IMR-90 (cell line): ENCODE measurements at places on chromosomes 7 and 10.

DNA sequence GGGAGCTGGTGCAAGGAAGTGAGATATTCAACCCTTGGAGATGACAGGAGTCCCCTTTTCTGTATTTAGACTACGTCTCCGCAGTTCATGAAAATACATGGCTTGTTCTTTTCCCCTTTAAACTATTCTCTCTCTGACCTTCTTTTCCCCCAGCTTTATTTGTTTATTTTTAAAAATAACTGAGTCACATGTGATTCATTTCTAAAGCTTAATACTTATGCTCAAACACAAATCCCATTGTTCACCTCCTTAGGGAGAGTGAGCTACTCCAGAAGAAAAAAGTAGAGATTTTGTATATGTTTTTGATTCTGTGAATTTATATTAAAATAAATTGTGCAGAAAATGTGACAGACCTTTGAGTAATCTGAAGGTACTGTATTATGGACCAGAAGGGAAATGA, 35.9 kb upstream of the FZD1 start:
- no peaks in the 10 kb centered on the region for H3K36me3 ChIP-seq
- H3K4me3 ChIP-seq: no peak overlapping the region
- H3K4me1 ChIP-seq: peaks cover 8% of the 10 kb centered on the region
- DNase-seq: peak; percentile 68
- no peak overlapping the region for H3K27ac ChIP-seq
- H3K27me3 ChIP-seq: no peaks in the 10 kb centered on the region

DNA sequence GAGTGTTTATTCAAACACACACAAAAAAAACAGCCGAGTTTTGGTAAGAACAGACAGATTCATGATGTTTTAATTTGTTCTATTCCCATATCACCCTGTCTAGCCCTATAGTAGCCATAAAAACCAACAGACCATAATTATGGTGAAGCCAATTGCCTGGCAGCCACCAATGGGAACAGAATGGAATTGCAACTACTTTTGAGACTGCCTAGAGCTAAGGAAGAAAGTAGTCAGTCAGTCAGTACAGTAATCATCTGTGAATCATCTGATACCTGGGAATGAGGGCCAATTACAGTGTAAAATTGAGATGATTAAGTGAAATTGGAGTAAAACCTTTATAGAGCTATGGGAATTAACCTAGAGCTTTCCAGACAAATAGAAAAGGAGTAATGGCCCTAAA, 952.7 kb upstream of the KCND2 start:
- H3K36me3 ChIP-seq: no peaks in the 10 kb centered on the region
- no peaks in the 10 kb centered on the region for H3K4me1 ChIP-seq
- H3K27me3 ChIP-seq: no peaks in the 10 kb centered on the region
- no peak for DNase-seq

- no peak overlapping the region for H3K4me3 ChIP-seq
- no peaks in the 10 kb centered on the region for H3K36me3 ChIP-seq
- H3K27ac ChIP-seq: no peak overlapping the region
- DNase-seq: peak; percentile 17
- peaks cover 11% of the 10 kb centered on the region for H3K27me3 ChIP-seq
- H3K4me1 ChIP-seq: no peaks in the 10 kb centered on the region; the same call in 1 of the 2 replicates
Measured at GRCh38 chr7:132049462-132050304, 493.3 kb upstream of the PODXL start.

- H3K27me3 ChIP-seq: no peaks in the 10 kb centered on the region
- H3K4me1 ChIP-seq: peaks cover 4% of the 10 kb centered on the region
- no peak overlapping the region for H3K27ac ChIP-seq
- peak; percentile 23 for DNase-seq
- no peak overlapping the region for H3K4me3 ChIP-seq
Measured at GRCh38 chr10:16776896-16777295, 40.3 kb downstream of the RSU1 start.

DNA sequence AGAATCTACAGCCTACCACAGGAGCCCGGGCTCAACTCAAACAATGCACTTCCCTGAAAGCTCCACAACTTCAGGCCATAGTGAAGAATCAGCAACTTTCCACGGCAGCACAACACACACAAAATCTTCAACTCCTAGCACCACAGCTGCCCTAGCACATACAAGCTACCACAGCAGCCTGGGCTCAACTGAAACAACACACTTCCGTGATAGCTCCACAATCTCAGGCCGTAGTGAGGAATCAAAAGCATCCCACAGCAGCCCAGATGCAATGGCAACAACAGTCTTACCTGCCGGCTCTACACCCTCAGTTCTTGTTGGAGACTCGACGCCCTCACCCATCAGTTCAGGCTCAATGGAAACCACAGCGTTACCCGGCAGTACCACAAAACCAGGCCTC, 22.3 kb downstream of the MUC12 start:
- no peaks in the 10 kb centered on the region for H3K36me3 ChIP-seq
- DNase-seq: no peak
- H3K27ac ChIP-seq: no peak overlapping the region
- no peaks in the 10 kb centered on the region; the same call in 1 of the 2 replicates for H3K27me3 ChIP-seq

- peaks cover 30% of the 10 kb centered on the region for H3K4me1 ChIP-seq
- H3K4me3 ChIP-seq: no peak overlapping the region
- H3K36me3 ChIP-seq: no peaks in the 10 kb centered on the region
- peak overlapping the region; percentile 100 for H3K27ac ChIP-seq
- no peak for DNase-seq
Measured at GRCh38 chr10:14403881-14404623, 73.3 kb upstream of the FRMD4A start.

- H3K36me3 ChIP-seq: peaks cover 3% of the 10 kb centered on the region
- no peak overlapping the region for H3K4me3 ChIP-seq
- no peaks in the 10 kb centered on the region for H3K27me3 ChIP-seq
Measured at GRCh38 chr10:112985690-112986543, 35.9 kb downstream of the TCF7L2 start.

DNA sequence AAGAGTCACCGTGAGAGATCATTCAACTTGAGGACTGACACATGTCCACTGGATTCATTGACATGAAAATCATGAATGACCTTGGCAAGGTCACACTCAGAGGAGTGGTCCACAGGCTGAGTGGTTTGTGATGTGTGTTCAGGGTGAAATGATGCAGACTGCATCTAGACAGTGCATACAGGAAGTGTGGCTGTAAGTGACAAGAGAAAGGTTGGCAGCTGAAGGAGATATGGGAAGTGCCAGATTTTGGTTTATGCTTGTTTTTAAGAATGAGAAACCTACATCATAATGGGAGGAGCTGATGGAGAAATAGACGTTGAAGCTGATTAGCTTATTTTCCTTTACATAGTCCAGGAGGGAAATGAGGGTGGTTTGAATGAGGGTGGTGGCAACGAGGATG, 64.8 kb upstream of the VIPR2 start:
- H3K4me3 ChIP-seq: no peak overlapping the region
- no peaks in the 10 kb centered on the region for H3K27me3 ChIP-seq
- no peaks in the 10 kb centered on the region for H3K36me3 ChIP-seq
- no peak overlapping the region for H3K27ac ChIP-seq
- no peak for DNase-seq

DNA sequence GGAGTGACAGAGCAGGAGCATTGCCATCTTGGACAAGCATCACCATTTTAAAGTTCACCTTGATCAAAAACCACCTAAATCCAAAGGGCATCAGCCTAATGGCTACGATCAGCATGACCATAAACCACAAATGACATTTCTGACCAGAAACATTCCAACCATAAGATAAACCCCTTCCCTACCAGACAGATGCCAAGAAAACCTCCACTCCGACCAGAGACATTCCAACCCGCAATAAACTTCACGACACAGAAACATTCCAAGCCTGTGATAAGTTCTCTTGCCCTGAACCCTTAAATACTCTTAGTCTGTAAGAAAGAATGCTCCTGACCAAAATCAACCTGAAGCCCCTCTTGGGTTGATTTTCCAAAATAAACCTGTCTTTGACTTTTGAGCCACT, 606.9 kb downstream of the POM121L12 start:
- no peak for DNase-seq
- H3K4me1 ChIP-seq: no peaks in the 10 kb centered on the region
- no peak overlapping the region for H3K27ac ChIP-seq
- H3K36me3 ChIP-seq: no peaks in the 10 kb centered on the region

DNA sequence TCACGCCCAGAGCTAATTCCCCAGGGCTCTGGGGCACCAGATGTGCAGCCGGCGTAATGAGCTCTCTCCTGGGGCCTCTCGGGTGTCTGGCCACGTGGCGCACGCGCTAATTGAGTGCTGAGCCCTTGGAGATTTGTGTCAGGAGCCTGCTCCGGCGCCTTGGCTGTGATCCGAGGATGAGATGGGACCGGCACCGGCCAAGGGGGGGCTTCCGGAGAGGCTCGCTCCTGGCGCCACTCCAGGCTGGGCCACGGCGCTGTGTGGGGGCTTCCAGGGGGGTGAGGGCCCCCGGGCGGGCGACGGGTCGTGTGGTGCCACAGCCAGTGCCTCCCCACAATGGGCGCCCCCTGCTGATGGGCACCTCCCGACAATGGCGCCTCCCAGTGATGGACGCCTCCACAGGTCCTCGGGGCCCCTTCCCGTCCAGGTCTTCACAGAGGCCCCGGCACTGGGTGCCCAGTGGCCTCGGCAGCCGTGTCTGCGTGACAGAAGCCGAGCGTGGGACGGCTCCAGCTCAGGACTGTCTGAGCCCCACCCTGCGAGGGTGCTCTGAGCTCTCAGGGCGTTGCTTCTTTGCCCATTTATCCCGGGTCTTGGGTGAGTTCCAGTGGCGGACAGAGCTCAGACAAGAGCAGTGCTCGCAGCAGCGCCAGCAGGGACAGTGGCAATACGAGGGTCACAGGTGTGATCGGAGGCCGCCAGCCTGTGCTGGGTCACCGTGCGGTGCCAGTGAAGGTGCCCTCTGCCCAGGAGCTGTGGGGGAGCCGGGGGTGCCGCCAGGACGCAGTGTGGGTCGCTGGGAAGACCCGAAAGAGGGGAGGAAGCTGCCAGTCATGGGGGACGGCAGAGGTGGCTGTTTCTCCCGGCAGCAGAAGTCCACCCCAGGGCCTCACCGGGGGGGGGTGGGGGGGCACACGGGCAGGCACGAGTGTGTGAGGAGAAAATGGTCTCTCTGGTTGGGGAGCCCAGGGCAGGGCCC, 8.2 kb upstream of the NKX6-2 start:
- no peak overlapping the region for H3K4me3 ChIP-seq
- DNase-seq: no peak
- H3K27me3 ChIP-seq: peaks cover 34% of the 10 kb centered on the region; the same call in 1 of the 2 replicates
- no peak overlapping the region for H3K27ac ChIP-seq

DNA sequence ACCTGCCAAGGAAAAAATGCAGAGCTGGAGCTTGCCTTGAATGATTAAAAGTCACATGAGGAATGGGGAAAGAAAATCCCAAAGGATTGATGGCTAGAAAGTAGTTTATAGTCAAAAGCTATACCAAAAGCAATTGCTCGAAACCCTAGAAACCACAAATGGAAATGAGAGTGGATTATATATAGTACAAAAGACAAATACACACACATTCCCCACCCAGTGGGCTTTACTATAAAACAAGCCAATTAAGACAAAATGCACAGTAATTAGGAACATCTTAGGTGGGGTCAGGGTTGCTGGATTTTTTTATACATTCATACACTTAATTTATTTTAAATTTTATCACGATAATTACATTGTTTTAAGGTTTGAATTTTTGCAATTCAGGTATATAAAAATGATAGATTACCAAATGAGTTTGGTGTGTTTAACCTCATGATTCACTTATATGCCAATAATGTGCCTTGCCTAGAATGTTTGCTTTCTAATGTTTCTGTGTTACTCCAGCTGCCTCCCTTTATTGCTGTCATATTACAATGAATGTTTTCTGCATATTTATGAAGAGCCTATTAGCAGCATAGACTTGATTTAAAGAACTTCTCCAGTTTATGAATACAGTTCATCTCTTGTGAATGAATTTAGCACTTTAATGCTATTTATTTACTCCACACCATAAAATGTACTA, 421.3 kb downstream of the EXOC4 start:
- H3K27me3 ChIP-seq: no peaks in the 10 kb centered on the region
- no peak for DNase-seq
- no peaks in the 10 kb centered on the region for H3K4me1 ChIP-seq
- no peaks in the 10 kb centered on the region for H3K36me3 ChIP-seq
- no peak overlapping the region for H3K27ac ChIP-seq

- no peak for DNase-seq
- H3K4me1 ChIP-seq: no peaks in the 10 kb centered on the region
- peaks cover 31% of the 10 kb centered on the region for H3K27me3 ChIP-seq
- no peak overlapping the region for H3K4me3 ChIP-seq
- H3K36me3 ChIP-seq: no peaks in the 10 kb centered on the region
- H3K27ac ChIP-seq: no peak overlapping the region
Measured at GRCh38 chr10:118980135-118980865, 49.2 kb upstream of the NANOS1 start.

GRCh38 chr7:107594961-107595737, 15.1 kb downstream of the BCAP29 start:
- H3K36me3 ChIP-seq: peaks cover 8% of the 10 kb centered on the region
- peak overlapping the region; percentile 5; the same call in 1 of the 2 replicates for H3K27ac ChIP-seq
- DNase-seq: peak; percentile 94

GRCh38 chr7:65960351-65961074, 21.5 kb downstream of the GUSB start:
- H3K4me3 ChIP-seq: no peak overlapping the region
- no peak for DNase-seq
- H3K4me1 ChIP-seq: no peaks in the 10 kb centered on the region
- H3K27ac ChIP-seq: no peak overlapping the region

DNA sequence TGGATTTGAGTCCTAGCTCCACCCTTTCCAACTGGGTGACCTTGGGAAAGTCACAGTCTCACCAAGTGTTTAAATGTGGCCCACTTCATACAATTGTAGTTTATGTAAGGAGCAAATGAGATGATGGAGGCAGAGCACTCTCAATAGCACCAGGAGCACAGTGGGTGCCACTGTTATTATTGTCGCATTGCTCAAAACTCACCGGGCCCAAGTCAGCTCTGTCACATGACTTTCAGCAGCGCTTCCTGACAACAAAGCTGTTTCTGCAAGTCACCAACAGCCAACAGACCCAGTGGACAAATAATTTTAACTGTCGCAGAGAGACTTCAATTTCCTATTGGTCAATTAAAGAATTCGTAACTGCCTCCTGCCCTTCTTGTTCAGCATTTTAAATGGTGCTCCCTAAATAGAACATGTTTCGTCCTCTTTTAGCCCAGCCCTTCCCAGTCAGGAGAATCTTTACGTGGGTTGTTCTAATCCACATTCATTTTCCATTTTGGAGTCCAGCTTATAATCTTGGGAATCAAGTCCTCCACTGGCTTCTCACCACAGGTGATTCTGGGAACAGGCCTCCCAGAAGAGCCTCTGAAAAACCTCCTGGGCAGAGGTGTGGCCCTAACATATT, 415.6 kb upstream of the NPVF start:
- H3K27ac ChIP-seq: no peak overlapping the region
- no peaks in the 10 kb centered on the region for H3K36me3 ChIP-seq
- no peak for DNase-seq
- H3K4me1 ChIP-seq: no peaks in the 10 kb centered on the region
- H3K27me3 ChIP-seq: no peaks in the 10 kb centered on the region; the same call in 1 of the 2 replicates
- H3K4me3 ChIP-seq: no peak overlapping the region

GRCh38 chr10:33428682-33429081, 94.2 kb upstream of the NRP1 start:
- no peaks in the 10 kb centered on the region for H3K4me1 ChIP-seq
- H3K36me3 ChIP-seq: no peaks in the 10 kb centered on the region
- H3K4me3 ChIP-seq: no peak overlapping the region
- H3K27me3 ChIP-seq: no peaks in the 10 kb centered on the region; the same call in none of the 2 replicates
- DNase-seq: no peak
